Stimulated activated CD4-positive, alpha-beta T cell treated with anti-CD3 and anti-CD28 coated beads, Interleukin-1b, Interleukin-23, amount 100 ng/mL, for 48 hours (primary cell): ENCODE measurements at places on chromosomes 1 and 21.

DNA sequence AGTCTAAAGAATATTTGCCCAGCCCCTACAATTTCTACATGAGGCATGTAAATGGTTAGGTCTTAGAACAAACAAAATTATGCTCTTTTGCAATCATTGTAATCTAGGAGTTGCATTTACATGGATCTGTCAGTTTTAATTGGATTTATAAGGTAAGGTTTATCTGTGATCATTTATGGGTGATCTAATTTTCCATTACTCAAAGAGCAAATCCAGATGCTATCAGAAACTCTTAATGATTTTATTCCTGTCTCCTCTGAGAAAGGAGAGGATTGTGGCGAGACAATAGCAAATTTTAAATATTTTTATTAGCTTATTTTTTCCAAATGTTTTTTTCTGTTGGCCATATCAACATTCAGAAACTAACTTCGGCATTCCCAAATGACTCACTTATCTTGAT, 14.2 kb upstream of the NEGR1 start:
- DNase-seq = no peak

DNA sequence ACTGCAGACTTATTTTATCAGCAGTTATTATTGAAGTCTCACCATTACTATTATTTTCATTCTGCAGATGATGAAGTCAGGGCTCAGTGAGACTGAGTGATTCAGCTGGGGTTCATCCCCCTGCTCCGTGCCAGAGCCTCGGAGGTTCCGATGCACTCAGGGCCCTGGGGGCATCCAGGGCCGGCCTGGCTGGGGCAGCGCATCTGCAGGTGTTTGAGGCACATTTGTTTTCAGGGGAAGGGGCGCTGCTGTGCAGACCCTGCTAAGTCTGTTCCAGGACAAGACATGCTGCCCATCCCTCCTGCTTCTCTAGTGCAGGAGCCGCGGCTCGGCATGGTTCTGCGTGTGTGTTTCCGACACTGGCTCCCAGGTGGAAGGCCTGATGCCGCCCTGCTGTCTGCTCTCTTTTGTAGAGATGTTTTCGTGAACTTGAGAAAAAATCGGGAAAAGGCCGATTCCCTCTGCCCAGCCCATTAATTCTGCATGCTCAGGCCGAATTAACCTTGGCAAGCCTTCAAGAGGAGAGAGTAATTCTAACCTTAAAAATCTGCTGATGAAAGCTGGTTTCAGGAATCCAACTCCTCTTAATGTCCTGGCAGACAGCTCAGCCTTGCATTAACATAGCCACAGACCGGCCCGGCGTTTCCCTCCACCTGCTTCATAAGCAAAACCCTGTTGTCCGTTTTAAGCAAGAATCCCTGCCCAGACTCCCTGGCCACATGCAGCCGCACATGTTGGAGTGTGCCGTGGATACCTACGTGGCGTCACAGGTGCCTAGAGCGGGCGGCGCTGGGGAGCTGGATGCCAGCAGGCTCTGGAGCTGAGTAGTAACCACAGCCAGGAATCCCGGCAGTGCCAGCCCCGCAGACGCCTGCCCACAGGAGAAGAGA, 316.0 kb upstream of the VAMP3 start:
- no peak for DNase-seq

DNA sequence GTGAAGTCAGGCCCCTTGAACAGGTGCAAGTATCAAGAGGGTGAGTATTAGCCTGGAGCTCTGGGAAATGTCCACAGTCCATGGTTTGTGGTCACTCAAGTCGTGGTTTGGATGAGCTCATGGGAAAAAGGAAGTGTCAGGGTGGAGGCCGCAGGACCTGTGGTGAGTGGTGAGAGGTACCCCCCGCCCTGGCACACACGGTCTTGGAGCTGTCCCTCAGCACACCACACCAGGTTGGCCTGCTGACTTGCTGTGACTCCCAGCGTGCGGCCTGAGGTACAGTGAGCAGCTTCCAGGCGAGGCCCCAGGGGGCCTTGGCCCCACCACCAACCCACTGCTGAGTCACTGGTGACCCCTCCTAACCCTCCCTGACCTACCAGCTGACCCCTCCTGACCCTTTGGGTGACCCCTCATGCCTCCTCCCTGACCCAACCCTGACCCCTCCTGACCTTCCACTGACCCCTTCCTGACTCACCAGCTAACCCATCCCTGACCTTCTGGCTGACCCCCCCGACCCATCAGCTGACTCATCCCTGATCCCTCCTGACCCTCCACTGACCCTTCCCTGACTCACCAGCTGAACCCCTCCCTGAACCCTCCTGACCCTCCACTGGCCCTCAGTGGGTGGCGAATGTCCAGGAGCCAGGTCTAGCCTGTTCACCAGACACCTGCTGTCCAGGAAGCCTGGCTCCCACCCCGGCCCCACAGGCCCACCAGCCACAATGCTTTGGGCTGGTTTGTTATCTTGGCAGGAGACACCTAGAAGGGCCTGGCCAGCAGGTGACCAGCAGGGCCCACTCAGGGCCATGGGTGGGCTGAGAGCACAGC, 34.8 kb upstream of the RNF187 start:
- DNase-seq = no peak

- DNase-seq = no peak
Observed at GRCh38 chr1:95301614-95302013, 67.6 kb downstream of the RWDD3 start.
